Activated CD4-positive, alpha-beta T cell treated with anti-CD3 and anti-CD28 coated beads, Interleukin-2, amount 50 U/mL, for 4 hours (primary cell): ENCODE measurements at places on chromosomes 1 and 21.

DNA sequence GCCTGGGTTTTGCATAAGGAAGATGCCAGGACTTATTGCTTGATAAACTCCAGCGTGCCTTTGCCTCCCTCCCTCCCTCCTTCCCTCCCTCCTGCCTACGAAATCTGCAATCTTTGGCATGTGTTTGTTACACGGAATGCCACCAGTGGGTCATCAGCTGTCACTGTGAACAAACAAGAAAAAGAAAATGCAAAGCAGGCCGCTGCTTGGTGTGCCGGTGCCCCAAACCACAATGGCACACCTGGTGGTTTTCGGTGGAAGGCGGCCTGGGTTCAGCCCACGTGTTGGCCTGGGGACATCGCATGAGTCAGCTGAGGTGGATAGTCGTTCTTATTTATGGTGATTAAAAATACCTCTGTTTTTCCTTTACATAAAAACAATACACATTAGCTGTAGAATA, 16.3 kb upstream of the IFNLR1 start:
- DNase-seq = no peak

GRCh38 chr21:22728091-22728490, 1729.9 kb downstream of the NCAM2 start:
- DNase-seq = no peak

DNA sequence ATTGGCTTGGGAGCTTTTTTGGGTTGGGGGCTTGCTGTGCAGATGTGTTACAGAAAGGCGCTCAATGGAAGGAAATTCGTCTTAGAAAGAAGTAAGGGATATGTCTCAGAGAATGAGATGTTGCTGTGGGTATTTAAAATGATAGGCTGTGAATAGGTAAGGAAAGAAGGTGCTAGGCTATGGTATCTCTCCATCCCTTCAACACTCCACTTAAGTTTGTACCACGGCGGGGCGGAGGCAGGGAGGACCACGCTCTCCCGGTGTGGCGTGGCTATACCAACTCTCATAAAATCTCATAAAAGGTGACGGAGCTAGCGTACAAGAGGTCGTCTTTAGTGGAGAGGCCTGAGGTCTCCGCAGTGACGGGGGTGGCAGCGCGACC, 305 bp upstream of the RPS6KC1 start:
- no peak for DNase-seq

DNA sequence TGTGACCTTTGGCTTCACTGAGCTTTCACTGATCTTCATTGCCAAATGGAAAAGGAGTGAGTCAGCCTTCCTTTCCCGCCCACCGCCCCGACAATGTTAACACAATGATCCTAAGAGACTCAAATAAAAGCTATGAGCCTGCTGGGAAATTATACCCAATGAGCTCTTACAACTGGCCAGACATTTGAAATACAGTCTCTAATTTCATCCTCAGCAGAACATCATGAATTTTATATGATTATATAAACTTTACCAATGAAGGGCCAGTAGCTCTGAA, 252.5 kb downstream of the SIPA1L2 start:
- no peak for DNase-seq

DNA sequence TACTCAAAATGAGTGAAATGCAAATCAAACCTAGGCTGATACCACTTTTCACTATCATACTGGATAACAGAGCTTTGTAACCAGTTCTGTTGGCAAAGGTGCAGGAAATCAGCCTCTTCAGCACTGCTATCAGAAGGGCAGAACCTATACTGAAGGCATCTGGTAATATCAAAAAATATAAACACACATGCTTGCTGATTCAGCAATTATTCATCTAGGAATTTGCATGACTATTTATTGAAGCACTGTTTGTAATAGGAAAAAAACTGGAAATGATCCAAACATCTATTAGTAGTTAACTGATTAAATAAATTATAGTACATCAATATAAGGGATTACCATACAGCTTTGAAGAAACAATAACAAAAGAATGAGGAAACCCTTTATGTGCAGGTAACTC, 21.4 kb downstream of the ARHGAP29 start:
- no peak for DNase-seq

- no peak for DNase-seq
Observed at GRCh38 chr1:88061492-88062177, 622.4 kb upstream of the PKN2 start.

DNA sequence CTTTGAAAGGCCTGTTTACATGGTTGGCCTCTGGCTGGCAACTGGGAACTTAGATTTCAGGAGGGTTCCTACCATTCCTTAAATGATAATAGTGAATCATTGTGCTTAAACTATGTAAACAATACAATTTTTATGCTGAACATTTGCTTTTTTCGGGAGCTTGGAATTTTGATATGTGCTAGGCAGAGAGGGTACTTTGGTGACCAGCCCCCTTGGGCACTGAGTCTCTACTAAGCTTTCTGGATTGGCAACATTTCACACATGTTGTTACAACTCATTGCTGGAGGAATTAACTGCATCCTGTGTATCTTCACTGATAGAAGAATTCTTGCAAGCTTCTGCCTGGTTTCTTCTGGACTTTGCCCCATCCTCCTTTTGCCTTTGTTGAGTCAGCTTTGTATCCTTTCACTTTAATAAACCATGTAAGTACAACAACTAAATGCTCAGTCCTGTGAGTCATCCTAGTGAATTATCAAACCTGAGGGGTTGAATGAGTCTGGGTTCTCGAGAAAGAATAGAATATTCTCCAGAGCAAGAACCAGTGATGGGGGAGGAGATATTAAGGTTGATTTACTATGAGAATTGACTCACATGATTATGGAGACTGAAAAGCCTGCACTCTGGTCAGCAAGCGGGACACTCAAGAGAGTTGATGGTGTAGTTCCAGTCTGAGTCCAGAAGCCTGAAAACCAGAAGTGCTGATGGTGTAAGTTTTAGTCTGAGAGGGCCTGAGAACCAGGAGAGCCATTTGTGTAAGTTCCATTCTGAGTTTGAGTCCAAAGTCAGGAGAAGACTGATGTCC, 3.1 kb upstream of the SLC16A4 start:
- DNase-seq = no peak

DNA sequence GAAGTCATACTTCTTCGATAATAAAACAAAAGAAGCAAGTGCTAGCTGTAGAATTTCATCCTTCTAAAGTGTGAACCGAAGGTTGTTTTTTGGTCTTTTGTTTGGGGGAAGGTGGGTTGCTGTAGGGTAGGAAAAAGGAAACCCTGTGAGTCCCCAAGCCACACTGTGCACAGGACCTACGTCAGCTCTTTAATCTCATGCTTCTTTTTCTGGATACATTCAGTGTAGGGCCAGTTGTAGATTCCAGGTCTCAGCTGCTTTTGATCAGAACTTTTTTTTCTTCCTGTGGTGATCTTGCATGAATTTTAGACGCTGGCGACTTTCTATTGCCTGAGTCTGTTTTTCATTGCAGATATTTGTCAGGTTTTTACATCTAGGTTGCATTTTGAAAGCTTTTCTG, 40.2 kb downstream of the BCL9 start:
- no peak for DNase-seq

DNA sequence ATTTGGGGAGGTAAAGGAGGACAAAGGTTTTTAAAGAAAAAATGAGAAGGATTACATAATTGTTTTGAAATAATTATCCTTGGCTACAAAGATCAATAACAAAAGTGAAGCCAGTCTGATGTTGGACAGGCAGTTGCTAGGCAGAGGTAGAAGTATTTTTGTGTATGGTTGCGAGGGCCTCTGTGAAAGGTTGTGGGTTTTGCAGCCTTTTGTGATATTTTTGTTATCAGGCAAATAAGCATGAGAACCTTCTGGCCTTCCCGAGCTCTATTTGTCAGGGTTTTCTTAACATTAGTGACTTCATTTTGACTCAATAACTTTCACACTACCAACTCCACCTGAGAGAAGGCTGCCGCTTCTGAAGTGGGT, 39.2 kb downstream of the CAPN9 start:
- no peak for DNase-seq

DNA sequence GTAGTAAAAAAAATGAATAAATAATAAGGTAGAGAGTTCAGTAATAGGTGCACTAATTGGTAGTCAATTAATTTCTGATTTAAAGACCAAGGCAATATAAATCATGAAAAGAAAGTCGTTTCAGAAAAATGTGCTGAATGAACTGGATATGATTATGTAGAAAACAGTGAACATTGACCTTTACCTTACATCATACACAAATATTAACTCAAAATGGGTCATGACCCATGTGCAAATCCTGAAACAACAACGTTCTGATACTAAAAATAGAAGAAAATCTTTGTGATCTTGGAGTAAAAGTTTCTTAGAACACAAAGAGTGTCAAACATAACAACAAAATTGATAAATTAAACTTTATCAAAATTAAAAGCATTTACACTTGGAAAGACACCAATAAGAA, 39.1 kb downstream of the COL11A1 start:
- DNase-seq = no peak

DNA sequence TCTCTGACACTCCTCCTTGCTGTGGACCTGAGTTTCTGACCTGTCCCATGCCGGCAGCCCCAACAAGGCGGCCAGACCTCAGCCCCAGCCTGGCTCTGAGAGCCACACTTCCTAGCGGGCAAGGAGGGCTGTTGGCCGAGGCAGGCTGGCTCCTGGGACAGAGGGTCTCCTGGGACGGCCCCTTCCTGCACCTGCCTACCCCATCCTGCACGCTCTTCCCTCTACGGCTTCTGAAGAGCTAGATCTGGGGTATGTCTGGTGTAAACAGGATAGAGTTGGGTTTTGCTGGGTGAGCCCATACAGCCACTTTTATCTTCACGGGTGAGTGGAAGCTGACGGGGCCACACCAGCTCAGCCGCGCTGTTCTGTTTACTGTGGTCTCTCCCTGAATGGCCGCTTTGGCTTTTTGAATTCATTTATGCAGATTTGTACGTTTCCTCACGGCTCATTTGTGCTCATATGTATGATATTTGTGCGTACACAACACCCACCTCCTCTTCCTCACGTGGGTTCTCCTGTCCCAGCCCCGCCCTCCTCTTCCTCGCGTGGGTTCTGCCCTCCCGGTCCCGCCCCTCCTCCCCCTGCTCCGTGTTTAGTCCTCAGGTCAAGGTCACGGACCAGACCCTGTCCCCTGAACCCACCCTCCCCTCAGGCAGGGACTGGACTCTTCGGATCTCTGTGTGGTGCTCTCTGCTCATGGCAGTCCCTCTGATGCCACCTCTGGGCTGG, 34.7 kb upstream of the POFUT2 start:
- DNase-seq = peak; percentile 18

DNA sequence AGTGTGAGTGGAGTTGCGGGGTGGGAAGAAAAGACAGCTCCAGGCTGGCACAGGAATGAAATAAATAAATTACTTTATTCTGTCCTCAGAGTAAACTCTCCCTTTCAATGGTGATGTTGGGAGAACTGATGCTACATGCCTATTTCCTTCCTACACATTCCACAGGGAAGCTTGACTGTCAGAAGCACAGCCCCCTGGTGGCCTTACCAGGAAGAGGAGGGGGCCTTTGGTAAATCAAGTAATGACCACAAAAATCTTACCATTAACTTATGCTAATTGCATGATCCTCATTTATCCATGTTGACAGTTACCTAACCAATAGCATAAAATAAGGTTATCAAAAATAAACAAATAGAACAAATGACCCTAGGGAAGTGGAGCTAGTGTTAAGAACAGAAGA, 605.0 kb upstream of the PKN2 start:
- no peak for DNase-seq

GRCh38 chr1:67634396-67634935, 50.5 kb upstream of the GADD45A start:
- no peak for DNase-seq

- no peak for DNase-seq
Observed at GRCh38 chr1:56187405-56187804, 392.0 kb downstream of the PLPP3 start.

DNA sequence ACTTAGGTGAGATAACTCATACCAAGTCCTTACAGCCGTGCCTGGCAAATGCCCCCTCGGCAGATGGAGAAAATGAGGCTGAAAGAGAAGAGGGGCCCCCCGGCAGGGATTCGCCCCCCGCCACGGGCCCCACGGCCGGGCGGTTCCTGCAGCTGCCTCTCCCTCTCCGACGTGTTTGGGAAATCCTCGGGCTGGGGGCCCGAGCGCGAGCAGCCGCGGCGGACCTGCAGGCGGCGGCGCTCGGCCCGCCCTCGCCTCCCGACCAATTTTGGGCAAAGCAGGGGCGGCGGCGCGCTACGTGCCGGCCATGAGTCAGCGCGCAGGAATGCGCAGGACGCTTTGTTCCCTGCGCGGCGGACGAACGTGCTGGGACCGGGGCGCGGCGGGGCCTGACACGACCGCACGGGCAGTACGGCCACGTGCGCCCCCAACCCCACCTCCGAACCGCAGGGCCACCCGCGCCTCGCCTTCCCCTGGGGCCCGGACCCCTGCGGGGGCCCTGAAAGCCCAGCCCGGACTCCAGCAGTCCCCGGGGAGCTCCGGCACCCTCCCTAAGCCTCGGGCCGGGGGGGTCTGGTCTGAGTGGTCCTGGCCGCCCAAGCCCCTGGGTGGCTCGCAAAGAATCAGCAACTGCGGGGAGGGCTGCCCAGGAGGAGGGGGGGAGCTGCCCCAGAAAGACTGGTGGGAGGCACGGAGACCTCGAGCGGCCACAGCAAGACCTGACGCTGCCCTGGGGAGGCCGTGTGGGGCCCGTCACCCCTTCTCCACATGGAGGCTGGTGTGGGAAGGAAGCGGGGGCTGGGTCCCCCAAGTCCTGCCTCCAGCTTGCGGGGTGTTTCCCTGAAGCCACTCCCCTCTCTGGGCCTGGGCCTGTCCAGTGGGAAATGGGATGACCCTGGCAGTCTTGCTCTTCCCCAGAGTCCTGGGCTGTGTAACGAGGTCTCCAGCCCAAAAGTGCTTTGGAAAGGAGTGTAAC, 11.9 kb upstream of the EDN2 start:
- DNase-seq = no peak

DNA sequence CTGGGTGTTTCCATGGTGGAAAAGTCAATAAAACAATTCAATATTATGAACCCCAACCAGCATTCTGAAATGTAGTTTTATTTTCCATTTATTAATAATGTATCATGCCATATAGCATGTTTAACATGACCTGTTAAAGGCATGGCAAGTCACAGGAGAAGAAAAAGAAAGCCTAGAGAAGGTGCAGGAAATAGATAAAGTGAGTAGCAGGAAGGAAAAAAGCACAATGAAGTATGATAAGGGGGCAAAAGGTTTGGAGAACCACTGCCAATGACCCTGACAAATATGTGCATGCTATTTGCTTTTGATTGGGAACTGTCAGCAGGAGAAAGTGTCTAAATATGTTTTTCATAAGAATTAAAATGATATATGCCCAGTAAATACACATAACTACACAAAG, 85.6 kb downstream of the HMCN1 start:
- DNase-seq = no peak

DNA sequence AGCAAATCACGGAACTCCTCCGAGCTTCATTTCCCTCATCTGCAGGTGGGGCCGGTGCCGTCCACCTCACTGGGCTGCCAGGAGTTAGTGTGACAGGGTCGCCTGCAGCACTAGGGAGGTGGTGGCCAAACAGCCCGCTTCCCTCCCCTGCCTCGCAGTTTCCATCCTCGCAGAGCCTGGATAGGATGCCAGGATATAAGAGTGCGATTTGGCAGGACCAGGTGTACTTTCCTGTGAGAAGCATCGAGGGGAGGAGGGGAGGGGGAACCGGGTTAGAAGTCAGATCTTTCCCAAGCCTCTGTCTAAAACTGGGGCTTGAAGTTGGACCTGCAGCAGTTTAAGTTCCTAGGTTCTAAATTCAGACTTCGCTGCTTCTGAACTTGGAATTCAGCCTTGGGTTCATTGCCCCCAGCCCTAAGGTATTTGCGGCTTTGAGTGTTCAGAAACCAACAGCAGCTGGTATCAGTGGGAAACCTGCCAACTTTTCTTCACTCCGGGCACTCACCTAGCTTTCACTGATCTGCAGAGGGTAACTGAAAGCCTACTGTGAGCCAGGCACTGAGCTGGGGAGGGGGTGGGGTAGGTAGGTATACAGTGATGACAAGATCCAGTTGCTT, 1.7 kb upstream of the JUN start:
- peak; percentile 7 for DNase-seq
